Activated CD4-positive, alpha-beta T cell treated with anti-CD3 and anti-CD28 coated beads, Interleukin-2, amount 50 U/mL, for 48 hours (primary cell): ENCODE measurements at places on chromosomes 6 and 20.

DNA sequence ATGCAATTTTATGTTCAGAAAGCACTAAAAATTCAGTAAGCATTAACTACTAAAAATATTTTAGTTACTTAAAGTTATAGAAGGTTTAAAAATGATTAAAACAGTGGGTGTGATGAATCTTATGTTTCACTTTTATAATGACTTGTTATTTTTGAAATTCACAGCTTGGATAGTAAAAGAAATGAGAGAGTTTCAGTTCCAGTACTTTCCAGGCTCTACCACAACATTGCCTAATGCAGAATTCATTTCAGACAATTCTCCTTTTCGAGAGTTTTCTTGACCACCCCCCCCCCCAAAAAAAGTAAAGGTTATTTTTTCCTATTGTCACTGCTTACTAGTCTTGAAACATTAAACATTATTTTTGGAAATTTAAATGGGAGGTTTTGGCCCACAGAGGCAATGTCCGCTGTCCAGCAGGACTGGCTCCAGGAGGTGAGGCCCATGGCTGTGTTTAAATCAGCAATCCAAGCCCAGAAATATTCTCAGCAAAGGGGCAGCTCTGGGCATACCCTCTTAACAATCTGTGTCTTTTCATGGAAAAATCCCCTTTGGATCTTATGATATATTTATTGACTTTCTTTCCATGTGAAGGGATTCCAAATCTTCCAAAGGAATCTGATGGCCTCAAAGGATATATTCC is 519.9 kb downstream of the MAFB start:
- DNase-seq: no peak

GRCh38 chr20:46706242-46706641 is 3.2 kb upstream of the SLC2A10 start:
- no peak for DNase-seq

- no peak for DNase-seq
Observed at GRCh38 chr6:116280161-116280932, 617 bp upstream of the TSPYL1 start.

DNA sequence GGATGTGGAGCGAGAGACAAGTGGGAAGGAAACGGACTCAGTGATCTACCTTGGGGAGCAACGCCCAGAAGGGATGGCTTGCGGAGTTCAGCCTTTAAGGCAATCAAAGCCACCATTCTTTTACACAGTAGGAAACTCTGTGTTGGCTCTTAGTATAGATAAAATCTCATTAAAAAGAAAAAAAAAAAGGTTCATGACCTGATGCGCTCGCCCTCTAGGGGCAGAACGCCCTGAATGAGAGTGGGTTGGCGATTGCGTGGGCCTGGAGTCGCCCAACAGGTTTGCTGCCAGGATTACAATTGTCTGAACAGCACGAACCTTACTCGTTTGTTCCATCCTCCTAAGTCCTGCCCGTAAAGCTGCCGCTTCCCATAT is 1.2 kb downstream of the TPD52L1 start:
- peak; percentile 11 for DNase-seq

- DNase-seq: no peak
Observed at GRCh38 chr20:18983796-18984195, 170.2 kb downstream of the SCP2D1 start.

GRCh38 chr20:60237981-60238380 is 279.8 kb downstream of the CDH26 start:
- no peak for DNase-seq

DNA sequence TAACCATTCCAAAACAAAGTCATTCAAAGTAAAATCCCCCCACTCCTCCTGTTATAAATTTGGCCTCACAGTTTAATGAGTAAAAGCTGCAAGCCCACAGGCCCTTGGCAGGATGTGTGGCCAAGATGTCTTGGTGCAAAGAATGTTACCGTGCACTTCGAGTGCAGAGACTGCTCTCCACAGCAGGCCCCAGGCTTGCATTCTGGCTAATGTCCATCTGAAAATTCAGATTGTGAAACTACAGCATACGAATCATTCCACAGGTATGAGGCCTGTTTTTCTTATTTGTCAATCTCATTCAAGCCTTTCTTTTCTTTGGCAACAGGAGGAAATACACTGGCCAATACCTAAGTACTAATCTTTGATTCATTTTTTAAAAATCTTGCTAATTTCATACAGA is 7.1 kb downstream of the RPS6KA2 start:
- no peak for DNase-seq

DNA sequence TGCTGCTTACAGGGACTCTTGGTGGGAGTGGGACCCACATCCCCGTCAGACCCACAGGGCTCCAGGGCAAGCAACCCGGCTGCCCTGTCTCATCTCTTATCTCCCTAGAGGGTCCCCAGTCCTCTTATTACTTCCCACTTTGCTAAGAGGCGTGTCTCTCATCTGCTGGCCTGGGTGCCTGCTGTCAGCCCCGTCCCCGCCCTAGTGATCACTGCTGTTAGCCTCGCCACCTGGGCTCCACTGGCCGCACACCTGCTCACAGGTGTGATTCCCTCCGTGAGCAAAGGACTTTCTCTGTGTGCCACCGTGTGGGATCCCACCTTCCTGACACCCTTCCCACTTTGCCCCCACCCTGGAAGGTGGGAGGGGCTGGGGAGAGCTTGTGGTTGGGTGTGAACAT is 57.6 kb downstream of the TCP11 start:
- no peak for DNase-seq

DNA sequence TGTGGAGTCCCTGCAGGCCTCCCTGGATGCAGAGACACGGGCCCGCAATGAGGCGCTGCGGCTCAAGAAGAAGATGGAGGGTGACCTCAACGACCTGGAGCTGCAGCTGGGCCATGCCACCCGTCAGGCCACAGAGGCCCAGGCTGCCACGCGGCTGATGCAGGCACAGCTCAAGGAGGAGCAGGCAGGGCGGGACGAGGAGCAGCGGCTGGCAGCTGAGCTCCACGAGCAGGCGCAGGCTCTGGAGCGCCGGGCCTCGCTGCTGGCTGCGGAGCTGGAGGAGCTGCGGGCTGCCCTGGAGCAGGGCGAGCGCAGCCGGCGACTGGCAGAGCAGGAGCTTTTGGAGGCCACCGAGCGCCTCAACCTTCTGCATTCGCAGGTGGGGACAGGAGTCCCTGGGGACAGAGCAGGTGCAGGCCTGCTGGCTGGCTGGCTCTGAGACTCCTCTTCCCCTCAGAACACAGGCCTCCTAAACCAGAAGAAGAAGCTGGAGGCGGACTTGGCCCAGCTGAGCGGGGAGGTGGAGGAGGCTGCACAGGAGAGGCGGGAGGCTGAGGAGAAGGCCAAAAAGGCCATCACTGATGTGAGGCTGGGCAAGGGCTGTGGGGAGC is 44.7 kb downstream of the MYH7B start:
- DNase-seq: no peak

DNA sequence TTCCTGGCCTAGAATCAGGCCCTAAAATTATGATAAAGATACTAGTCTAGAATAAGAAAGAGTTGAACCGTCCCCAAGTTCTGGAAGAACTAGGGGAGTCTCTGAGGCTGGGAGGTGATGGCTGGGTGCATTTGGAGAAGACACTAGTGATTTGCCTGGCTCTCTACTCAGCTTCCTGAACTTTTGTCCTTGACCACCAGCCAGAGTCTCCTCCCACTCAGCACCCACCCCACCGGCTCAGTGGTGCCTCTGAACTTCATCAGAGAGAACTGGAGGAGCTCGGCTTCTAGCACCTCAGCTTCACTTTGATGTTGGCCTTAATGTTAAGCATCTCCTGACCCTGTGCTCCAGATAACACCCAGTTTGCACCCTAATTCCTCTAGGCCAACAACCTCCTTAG is 73.0 kb downstream of the PERP start:
- no peak for DNase-seq

DNA sequence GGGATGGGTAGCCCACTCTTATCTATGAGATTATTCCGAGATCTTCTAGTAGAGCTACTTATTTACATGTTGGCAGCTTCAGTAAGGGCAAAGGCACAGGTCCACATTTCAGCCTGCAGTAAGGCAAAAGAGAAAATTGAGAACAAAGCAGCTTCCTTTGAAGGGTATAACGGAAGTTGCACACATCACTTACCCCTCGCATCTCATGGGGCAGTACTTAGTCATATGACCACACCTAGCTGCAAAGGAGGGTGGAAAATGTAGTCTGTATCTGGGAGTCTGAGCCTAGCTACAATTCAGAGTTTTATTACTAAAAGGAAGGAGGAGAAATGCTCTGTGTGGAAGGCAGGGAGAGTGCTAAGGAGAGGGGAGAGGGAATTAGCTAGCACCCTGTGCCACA is 29.7 kb downstream of the SPACA1 start:
- DNase-seq: no peak

DNA sequence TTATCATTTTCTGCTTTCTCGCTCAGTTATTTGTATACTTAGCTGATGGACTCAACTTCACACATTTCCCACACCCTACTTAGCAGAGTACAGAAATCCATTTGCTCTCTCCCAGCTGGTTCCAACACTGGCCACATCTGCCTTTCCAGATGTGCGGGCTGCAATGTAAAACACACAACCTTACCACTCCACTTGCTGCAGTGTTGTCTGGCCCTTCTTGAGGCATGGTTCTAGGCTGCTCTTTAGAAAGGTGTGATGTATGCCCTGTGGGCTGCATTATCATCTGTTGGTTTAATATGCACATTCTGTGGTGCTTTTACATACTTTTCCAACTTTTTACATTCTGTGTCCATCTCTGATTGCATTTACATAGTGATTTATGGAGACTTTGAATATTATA is 56.5 kb downstream of the TRAF3IP2 start:
- DNase-seq: no peak

DNA sequence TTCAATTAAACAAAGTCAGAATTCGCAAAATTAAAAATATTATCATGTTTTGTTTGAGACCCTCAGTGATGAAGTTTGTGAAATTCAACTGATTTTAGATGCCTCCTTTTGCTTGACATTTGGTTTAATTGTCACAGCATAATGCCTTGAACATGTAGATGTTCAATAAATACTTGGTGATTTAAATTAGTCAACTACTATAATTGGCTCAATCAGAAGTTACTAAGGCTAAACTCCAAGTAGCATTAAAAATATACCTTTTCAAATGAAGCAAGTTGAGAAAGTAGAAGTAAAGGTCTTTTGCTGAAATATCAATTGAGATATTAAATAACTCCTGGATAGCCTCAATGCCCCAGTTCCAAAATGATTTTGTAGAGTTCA is 145.8 kb upstream of the AKIRIN2 start:
- DNase-seq: no peak

DNA sequence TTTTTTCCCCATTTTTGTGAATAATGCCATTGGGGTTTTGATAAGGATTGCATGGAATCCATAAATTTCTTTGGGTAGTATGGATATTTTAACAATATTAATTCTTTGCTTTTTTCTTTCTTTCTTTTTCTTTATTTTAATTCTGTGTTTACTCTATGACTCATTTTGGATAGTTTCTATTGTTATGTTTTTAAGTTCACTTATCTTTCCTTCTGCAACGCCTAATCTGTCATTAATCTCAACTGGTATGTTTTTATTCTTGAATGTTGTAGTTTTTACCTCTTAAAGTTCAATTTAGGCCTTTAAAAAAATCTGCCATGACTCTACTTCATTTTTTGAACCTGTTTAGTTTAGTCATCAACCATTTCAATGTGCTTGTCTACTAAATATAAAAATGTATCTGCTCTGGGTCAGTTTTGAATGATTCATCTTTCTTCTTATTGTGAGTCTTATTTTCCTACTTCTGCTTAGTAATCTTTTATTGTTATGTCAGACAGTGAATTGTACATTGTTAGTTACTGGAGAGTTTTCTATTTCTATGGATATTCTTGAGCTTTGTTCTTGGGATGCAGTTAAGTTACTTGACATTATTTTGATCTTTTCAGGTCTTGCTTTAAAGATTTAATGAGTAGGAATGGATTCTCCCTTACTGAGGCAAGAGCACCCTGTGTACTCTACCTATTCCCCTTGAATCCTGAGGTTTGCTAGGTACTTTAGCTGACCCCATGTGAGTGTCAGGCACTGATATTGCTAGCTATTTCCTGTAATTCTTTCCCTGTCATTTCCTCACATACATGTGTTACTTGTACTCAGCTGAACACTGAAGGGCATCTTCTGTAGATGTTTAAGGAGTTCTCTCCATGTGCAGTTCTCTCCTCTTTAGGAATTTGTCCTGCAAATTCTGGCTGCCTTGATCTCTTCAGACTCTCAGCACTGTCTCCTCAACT is 104.2 kb downstream of the TFAP2B start:
- no peak for DNase-seq

DNA sequence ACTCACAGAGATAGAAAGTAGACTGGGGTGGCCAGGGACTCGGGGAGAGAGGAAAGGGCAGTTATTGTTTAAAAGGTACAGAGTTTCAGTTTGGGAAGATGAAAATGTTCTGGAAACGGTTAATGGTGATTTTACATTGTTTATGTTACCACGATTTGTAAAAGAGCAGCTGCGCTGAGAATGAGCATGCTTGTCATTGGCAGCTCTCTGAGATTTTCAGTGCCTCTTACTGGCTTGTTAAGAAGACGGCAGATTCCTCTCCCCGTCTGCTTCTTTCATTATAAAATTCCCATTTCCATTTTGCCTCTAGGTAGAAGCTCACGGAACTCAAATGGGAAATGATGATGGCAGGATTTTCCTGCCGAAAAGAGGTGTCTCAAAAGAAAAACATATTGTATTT is 39.7 kb upstream of the PPP1R3G start:
- DNase-seq: no peak

DNA sequence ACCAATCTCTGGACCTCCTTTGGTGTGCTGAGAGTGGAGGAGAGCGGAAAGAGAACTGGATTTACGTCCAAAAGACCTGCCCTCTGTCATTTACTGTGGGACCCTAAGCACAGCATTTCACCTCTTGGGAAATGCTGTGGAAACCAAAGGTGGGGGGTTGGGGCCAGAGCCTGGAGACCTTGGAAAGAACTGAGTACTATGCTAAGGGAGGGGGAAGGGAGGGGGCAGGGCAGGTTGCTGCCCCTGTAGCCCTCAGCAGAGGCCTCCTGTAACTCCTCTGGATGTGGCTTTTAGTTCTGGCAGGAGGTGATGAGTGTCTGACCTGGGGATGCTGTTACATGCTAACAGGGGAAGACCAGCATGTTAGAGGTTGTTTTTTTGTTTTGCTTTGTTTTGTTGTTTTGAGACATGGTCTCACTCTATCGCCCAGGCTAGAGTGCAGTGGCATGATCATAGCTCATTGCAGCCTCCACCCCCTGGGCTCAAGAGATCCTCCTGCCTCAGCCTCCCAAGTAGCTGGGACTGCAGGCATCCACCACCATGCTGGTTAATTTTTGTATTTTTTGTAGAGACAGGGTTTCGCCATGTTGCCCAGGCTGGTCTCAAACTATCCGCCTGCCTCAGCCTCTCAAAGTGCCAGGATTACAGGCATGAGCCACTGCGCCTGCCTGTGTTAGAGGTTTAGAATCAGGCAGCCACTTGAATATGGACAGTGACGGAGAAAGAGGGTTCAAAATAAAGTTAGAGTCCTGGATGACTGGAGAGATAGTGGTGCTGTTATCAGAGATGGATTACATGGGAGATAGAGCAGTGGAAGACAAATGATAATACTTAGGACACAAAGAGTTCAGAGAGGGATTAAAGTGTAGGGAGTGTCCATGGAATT is 18.4 kb upstream of the PARD6B start:
- DNase-seq: no peak
